Activated CD8-positive, alpha-beta T cell treated with anti-CD3 and anti-CD28 coated beads, Interleukin-2, amount 10 ng/mL, durations not matched to agents 7 days and 5 days (primary cell): ENCODE measurements at places on chromosomes 13 and 19. TPM values are rescaled to one million over a fixed set of nuclear protein-coding genes. Genes with fewer than 3 reads are reported as not detected.

Gene CD177
- total RNA-seq, result not detected

Gene CABP5
- not detected for total RNA-seq

Gene C1QTNF9
- total RNA-seq, result not detected

Gene GNG8
- total RNA-seq, result not detected

Gene KRTDAP
- not detected for total RNA-seq

Gene SIGLECL1
- not detected for total RNA-seq

Gene UBE2L5
- total RNA-seq, result not detected

Gene WDR88
- not detected for total RNA-seq

Gene GADD45B
- total RNA-seq, result 59.2 TPM

Gene JSRP1
- total RNA-seq, result not detected

Gene ADGRE2
- 0.29 TPM for total RNA-seq

Gene CYP4F12
- not detected for total RNA-seq

Gene LILRB5
- not detected for total RNA-seq

Gene SHFL
- 89.5 TPM for total RNA-seq

Gene AMER2
- total RNA-seq, result not detected

Gene SPIB
- 0.84 TPM for total RNA-seq

Gene EEF2
- 1,524 TPM for total RNA-seq

Gene CACNA1A
- 0.60 TPM for total RNA-seq

Gene ONECUT3
- total RNA-seq, result not detected

Gene OSCAR
- total RNA-seq, result 0.34 TPM

Gene ZIM2
- total RNA-seq, result not detected

Gene WDR87
- not detected for total RNA-seq
